Right renal cortex interstitium (tissue), 3 donors: ENCODE measurements at places on chromosomes 5 and 9. TPM values are rescaled to one million over a fixed set of nuclear protein-coding genes. Genes with fewer than 3 reads are reported as not detected.

DNA sequence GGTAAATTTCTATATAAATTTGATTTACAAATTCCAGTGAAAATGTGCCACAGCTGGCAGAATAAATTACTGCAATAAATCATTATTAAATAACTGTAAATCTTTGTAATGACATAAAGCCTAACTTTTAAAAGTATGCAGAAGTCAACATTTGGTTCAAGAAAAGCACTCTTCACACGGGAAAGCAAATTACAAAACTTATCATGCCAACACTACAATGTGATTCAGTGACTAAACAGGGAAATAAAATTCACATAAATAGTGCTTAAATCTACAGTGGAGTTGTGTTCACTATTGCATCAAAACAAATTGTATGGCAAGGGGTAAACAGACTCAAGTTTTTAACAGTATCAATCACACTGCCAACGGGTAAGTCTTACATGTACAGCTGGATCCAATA lies 117.2 kb downstream of the BNC2 start:
- no peak for DNase-seq

DNA sequence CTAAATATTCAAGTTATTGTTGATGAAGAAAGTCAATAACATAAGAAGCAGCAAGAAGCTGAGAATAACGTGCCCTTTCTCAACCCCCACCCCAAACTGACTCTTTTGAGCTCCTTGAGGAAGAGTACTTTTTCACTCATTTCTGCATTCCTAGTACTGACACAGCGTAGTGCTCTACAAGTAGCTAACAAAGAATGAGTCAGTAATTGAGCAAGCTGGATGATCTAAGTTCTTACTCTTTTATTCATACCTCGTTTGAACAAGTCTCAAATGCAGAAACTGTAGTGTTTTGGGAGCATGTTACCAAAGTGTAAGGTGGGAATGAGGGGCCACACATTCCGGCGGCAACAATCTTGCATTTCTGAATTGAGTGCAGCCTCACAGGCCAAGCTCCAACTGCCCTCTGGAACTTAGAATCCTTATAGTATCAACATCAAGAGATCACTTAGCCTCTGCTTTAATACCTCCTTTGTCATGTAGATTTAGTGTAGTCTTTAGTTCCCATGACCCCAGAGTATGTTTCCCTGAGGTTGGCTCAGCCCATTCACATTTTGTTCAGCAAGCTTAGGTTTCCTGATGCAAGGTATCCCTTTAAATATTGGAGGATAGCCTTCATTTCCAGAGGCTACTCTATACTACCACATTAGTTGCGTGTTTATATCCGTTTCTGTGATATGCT lies 152.0 kb downstream of the PRR16 start:
- DNase-seq: no peak

DNA sequence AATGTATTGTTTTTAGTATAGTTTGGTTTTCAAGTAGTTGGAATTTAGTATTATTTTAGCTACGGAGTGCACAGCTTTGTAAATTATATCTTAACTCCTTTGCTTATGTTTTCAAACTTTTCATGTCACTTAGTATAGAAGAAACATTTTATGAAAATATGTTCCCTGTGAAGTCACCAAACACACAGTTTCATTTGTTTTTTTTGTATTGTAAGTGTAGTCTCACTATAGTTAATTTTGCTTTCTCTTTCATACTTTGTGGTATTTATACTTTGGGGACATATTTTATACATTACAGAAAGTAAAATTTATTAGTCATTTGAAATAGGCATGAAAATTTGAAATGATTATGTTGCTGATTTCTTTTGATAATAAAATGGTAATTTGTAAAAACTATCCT lies 5.0 kb downstream of the CHSY3 start:
- no peak for DNase-seq

DNA sequence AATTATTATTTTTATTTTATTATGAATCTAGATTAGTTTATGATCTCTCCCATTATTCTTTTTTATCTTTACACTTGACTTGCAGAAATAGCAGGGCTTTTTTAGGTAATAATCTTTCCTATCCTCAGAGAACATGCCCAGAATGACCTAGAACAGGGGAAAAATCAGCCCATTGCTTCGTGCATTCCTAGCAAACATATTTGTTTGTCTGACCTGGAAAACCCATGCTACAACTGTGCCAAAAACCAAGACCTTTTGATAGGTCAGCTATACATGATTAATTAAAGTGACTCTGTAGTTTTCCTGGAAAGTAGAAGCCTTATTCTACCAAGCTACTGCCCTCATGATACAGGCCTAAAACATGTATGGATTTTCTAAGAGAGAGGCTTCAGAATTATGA lies 24.1 kb upstream of the CCDC112 start:
- no peak for DNase-seq

- DNase-seq: no peak
Measured at GRCh38 chr9:22452415-22453010, 5.9 kb downstream of the DMRTA1 start.

- DNase-seq: no peak
Measured at GRCh38 chr9:133861086-133861485, 122.9 kb upstream of the SARDH start.

- no peak for DNase-seq
Measured at GRCh38 chr9:135649508-135649907, 10.2 kb upstream of the GLT6D1 start.

- no peak for DNase-seq
Measured at GRCh38 chr9:19484699-19485098, 75.9 kb downstream of the ACER2 start.

ENHO gene
- polyA plus RNA-seq: 1.4 TPM

CYLC2 gene
- not detected for polyA plus RNA-seq

DIPK1B gene
- 27.3 TPM for polyA plus RNA-seq

BAAT gene
- 0.44 TPM for polyA plus RNA-seq

EGR1 gene
- 155 TPM for polyA plus RNA-seq

SYNPO gene
- 98.9 TPM for polyA plus RNA-seq
